ENCODE measurements at places on chromosomes 1 and 21. TPM values are rescaled to one million over a fixed set of nuclear protein-coding genes. Genes with fewer than 3 reads are reported as not detected.

The GBP4 gene
- total RNA-seq = 3.7 TPM

The CLCA1 gene
- not detected for total RNA-seq

The EPHA2 gene
- total RNA-seq = 5.2 TPM

The IBA57 gene
- 3.1 TPM for total RNA-seq

The METTL25B gene
- 4.2 TPM for total RNA-seq

The FBXO44 gene
- 3.1 TPM for total RNA-seq

The MAST2 gene
- 42.8 TPM for total RNA-seq

The CD1C gene
- 2.1 TPM for total RNA-seq

The OSCP1 gene
- total RNA-seq = 17.2 TPM

The ANKRD45 gene
- not detected for total RNA-seq

The FMO5 gene
- total RNA-seq = 1.0 TPM

The RHD gene
- total RNA-seq = 2.1 TPM

The TAS1R1 gene
- total RNA-seq = 5.7 TPM

The PIGR gene
- total RNA-seq = under 0.01 TPM

The S100A9 gene
- total RNA-seq = 218 TPM

The ALG14 gene
- 1.0 TPM for total RNA-seq

The CLDN19 gene
- 1.6 TPM for total RNA-seq

All from skeletal muscle tissue (tissue), 5 donors.